ENCODE measurements at places on chromosomes 1 and 21. TPM values are rescaled to one million over a fixed set of nuclear protein-coding genes. Genes with fewer than 3 reads are reported as not detected.

DNA sequence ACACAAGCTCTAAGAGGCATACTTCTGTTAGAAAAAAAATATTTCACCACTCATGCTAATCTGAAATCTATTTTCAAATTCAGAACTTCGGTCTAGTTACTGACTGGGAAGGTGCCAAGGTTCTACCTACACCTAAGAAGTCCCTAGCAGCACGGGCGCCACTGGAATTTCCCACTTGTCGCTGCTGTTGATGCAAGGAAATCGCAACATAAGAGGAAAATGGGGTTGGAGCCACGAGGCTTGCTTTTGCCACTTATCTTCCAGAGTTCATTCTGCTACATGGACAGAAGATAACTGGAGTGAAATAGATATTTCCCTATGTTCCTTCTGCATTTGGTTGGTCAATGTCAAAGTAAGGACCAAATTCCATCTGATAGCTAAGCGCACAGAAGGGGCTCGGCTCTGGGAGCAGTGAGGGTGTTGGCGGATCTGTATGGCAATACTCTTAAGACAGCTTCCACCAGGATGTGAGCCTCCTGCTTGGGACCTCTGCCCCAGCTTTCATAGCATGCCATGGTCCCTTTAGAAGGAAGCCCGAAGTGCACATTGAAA is 47.2 kb downstream of the RCAN1 start:
- H3K4me1 ChIP-seq = no peaks in the 10 kb centered on the region
- H3K36me3 ChIP-seq = no peaks in the 10 kb centered on the region
- H3K27me3 ChIP-seq = no peaks in the 10 kb centered on the region
- no peak overlapping the region for H3K4me3 ChIP-seq

DNA sequence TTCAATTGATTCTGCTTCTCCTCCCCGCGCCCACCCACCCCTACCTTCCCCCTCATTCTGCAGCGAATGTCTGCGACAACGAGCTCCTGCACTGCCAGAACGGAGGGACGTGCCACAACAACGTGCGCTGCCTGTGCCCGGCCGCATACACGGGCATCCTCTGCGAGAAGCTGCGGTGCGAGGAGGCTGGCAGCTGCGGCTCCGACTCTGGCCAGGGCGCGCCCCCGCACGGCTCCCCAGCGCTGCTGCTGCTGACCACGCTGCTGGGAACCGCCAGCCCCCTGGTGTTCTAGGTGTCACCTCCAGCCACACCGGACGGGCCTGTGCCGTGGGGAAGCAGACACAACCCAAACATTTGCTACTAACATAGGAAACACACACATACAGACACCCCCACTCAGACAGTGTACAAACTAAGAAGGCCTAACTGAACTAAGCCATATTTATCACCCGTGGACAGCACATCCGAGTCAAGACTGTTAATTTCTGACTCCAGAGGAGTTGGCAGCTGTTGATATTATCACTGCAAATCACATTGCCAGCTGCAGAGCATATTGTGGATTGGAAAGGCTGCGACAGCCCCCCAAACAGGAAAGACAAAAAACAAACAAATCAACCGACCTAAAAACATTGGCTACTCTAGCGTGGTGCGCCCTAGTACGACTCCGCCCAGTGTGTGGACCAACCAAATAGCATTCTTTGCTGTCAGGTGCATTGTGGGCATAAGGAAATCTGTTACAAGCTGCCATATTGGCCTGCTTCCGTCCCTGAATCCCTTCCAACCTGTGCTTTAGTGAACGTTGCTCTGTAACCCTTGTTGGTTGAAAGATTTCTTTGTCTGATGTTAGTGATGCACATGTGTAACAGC is 339.9 kb downstream of the NTNG1 start:
- peaks cover 5% of the 10 kb centered on the region for H3K27me3 ChIP-seq
- H3K36me3 ChIP-seq = no peaks in the 10 kb centered on the region
- H3K27ac ChIP-seq = no peak overlapping the region

DNA sequence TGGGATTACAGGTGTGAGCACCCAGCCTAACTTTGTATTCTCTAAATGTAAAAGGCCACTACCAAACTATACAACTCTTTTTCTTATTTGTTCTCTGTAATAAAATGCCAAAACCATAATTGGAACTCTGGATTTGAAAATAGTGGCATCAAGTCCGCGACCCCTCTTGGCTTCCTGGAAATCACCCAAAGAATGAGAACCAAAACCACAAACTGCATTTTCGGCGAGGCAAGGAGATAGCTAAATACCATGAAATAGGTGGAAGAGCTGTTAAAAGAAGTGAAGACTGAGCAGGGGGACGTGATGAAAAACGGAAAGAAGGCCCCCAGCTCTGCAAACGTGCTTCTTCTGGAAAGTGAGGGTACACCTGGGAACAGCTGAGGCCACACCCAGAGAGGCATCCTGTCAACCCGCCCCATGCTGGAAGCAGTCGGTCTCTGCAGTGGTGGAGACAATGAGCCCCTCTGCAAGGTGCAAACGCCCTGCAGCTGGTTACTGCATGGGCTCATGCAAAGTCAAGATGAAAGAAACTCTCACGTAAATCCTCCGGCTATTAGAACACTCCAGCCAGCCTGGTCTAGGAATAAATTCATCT is 22.5 kb downstream of the VPS26C start:
- H3K4me1 ChIP-seq = peaks cover 3% of the 10 kb centered on the region
- DNase-seq = peak; percentile 64
- no peaks in the 10 kb centered on the region for H3K27me3 ChIP-seq
- H3K27ac ChIP-seq = no peak overlapping the region

DNA sequence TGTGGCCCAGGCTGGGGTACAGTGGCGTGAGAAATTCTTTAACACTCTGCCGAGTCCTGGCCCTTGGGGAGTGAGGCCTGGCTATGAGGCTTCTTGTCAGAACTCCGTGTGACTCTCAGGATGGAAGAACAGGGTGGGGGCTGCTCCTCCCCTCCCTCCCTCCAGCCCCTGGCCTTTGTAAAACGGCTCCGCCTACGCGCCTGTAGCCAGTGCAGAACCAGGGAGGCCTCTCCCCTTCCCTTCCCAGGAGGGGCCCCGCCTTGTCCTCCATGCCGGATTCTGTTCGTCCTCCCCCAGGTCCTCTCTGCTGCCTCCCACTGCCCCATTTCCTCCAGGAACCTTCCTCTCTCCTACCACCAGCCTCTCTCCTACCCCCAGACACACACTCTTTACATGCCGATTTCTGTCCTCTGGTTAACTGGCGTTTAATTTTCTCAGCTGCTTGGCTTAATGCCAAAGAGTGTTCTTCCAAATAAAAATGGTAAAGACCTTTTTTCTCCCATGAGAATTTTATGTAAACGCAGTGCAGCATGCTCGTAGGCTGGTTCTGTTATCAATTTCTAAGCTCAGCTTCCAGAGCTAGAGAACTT is 21.0 kb downstream of the PDE9A start:
- H3K36me3 ChIP-seq = peaks cover 18% of the 10 kb centered on the region
- H3K27me3 ChIP-seq = no peaks in the 10 kb centered on the region
- peak; percentile 82 for DNase-seq

The LRRC39 gene
- 0.84 TPM for total RNA-seq

The CD164L2 gene
- 1.8 TPM for total RNA-seq
